ENCODE measurements at places on chromosomes 7 and 10. TPM values are rescaled to one million over a fixed set of nuclear protein-coding genes. Genes with fewer than 3 reads are reported as not detected.
A peak's percentile ranks its signal among the peaks of the same experiment; 100 is the strongest.

SPDYE5 gene
- polyA plus RNA-seq, result not detected

RAB19 gene
- polyA plus RNA-seq, result 0.75 TPM

DNA sequence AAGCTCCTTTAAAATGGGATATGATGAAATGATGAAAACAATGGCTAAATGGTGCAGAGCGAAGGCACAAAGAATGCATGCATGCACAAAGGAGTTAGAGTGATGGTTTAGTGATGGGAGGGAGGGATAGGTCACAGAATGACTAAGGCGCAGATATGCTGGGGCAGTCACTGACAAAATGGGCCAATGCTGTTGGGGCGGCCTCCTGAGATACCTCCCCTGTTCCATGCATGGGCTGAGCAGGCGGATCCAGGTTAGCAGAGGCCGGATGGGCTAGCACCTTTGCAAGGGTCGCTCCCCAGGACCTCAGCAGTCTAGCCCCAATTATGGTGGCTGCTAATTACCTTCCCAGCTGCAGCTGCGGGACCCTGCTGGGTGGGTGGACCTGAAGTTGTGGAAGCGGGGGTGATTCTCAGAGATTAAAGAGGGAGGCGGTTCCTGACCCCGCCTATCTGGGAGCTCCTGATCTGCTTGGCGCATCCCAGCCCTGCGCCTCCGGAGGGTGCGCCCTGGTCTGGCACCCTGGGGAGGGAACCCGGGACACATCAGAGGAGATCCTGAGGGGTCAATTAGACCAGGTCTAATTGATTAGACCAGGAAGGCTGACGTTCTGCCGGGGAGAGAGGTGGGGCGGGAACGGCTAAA is 175.0 kb downstream of the CYP26A1 start:
- no peak for DNase-seq

- no peak for DNase-seq
Observed at GRCh38 chr10:133071733-133072132, 16.0 kb upstream of the ADGRA1 start.

HOXA4 gene
- polyA plus RNA-seq, result 1.1 TPM

DNA sequence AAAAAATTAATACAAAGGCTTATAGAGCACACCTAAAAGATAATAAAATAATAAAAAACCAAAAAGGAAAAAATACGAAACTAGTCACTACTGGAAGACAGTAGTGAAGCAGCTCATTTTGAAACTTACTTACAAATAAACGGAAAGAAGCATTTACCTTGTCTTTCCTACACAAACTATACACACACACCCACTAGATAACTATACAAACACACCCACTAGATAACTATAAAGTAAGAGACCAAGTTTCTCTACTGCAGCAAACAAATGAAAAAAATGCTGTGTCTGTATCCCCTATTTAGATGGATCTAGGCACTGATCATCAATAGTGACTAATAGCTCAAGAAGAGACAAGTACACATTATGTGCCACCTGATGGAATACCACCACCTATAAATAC is 49.2 kb downstream of the KIF5B start:
- no peak for DNase-seq

ZCWPW1 gene
- 6.4 TPM for polyA plus RNA-seq

CPN1 gene
- polyA plus RNA-seq, result not detected

- DNase-seq, result no peak
Observed at GRCh38 chr10:71209352-71209715, 3.0 kb upstream of the UNC5B start.

DNA sequence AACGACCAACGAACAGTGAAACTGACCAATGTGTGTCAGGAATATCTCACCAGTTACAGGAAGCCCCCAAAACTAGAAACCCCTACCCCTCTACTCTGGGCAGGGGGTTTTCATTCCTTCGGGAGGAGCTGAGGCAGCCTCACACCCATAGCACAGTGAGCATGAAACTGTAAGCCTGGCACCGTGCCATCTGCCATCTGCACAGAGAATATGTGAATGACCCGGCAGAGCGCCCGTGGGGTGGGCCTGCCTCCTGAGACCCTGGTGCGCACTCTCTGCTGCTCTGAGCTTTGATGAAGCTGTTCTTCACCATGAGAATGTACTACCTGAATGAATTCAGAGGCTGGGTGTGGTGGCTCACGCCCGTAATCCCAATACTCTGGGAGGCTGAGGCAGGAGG is 27.1 kb downstream of the DAGLB start:
- DNase-seq, result no peak

- peak; percentile 55 for DNase-seq
Observed at GRCh38 chr7:105621617-105622016, 40.3 kb upstream of the EFCAB10 start.

- DNase-seq, result no peak
Observed at GRCh38 chr10:50740293-50740648, 535 bp downstream of the ASAH2B start.

IGF2BP3 gene
- polyA plus RNA-seq, result not detected

GRCh38 chr7:143417734-143418383 is 9.2 kb upstream of the EPHA1 start:
- DNase-seq, result no peak

AFAP1L2 gene
- polyA plus RNA-seq, result 7.5 TPM

GNGT1 gene
- not detected for polyA plus RNA-seq

DNA sequence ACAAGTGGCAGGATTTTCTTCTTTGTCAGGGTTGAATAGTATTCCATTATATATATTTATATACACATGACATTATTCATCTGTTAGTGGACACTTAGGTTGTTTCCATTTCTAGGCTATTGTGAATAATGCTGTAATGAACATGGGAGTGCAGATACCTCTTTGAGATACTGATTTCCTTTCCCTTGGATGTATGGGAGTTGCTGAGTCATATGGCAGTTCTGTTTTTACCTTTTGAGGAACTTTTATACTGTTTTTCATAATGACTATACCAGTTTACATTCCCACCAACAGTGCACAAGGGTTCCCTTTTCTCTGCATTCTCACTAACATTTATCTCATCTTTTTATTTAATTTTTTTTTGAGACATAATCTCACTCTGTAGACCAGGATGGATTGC is 1.8 kb upstream of the CLCN1 start:
- no peak for DNase-seq

DNA sequence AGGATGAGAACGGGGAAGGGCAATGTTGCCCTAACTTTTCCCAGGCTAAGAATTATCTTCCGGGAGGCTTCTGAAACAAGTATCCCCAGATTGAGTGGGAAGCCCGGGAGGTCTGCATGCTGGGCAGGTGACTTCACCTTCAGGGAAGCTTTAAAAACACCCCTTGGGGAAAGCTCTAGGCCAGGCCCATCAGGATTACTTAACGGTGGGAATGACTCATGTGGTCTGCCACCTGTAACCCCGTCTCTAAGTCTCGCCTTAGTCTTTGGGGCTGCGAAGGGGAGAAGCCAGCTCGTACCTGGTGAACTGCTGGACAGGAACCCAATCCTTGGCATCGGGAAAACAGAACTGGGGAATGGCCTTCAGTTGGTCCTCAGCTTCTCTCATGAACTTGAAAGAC is 80.1 kb upstream of the MKRN1 start:
- no peak for DNase-seq

DNA sequence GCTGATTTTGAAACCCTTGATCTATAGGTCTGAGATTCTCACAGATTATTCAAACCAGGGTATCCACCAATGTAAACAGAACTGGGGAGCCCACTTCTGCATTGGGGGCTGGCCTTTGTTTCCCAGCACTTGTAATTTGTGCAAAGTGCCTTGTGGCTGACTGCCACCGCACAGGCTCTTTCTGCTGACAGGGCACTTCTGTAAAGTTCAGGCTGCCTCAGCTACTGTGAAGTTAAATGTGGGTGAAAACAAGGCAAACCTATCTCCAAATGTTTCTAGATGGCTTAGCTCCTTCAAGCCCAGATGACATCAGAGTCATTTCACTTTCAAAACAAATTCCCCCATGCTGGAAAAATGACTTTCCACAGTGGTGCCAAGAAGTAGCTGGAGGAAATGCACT is 54.7 kb downstream of the GRID1 start:
- peak; percentile 14 for DNase-seq

GRCh38 chr7:115116773-115117715 is 195.2 kb downstream of the MDFIC start:
- no peak for DNase-seq

DNA sequence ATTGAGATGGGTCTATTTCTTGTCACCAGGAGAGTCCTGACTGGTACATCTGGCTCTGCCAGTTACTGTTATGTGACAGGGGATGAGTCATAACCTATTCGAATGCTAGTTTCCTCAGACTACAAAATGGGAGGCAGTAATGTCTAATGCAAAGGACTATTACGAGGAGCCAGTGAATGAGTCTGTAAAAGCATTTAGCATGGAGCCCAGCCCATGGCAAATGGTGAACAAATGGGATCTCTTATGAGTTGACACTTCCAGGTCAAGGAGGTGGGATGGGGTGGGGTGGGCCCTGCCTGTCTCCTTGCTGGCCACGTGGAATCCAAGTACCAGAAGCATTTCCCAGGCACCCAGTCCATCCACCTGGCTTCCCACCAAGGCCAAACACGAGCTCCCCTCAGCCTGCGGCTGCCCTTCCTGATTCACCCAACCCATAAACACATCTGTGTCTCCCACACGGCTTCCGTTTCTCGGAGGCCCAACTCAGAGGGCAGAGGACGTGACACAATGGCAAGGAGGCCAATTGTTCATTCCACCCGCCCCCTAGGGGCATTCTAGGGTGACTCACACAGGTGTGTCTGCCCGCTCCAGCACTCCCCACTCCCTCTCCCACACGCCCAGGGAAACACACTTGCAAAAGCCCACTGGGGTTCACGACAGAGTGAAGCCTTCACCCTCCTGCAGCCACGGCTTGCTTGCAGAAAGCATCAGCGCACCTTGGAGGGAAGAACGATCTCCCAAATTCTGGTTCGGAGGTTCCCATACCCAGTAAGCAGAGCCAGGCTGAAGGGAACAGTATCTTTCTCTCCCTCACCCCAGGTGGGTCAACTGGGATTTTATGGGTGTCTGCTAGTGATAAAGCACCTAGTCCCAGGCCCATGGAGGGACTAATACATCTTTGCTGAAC is 109.8 kb downstream of the SH3PXD2A start:
- DNase-seq, result no peak

NPC1L1 gene
- polyA plus RNA-seq, result not detected

- no peak for DNase-seq
Observed at GRCh38 chr7:33044986-33045385, 17.6 kb downstream of the NT5C3A start.

- peak; percentile 80 for DNase-seq
Observed at GRCh38 chr10:132036153-132036886, 29.4 kb upstream of the JAKMIP3 start.

H2BK1 gene
- polyA plus RNA-seq, result not detected

DNA sequence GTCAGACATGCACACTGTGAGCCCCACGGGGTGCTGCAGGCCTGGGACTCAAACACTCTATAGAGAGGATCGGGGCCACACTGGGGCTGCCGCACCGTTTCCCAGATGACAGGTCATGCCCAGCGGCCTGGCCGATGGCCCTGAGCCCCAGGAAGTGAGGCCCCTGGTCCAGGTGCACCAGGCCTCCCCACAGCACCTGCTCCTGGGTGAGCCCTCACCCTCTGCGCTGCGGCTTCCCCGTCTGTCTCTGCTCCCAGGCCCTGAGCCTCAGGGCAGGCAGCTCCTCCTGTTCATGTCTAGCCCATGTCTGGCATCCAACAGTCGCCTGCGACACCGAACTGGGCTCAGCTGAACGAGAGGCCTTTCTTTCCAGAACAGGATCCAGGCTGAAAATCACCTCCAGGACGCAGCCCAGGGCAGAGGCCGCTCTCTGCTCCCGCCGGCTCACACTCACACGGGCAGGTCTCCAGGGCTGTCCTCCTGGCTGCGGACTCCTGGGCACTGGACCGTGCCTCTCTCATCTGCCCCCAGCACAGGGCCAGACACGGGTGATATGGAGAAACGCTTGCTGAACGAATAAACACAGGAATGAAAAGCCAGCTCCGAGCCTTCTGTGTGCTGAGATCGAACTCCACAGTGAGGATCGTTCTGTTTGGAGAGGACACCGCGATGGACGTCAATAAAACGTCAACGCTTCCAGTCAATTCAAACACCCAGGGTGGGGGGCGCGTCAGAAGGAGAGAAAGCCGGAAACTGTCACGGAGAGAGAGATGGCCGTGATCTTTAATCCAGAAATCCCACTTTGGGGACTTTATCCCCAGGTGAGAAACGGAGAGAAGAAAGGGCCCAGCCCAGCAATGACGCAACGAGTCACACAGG is 202.4 kb downstream of the ELFN1 start:
- no peak for DNase-seq

DNA sequence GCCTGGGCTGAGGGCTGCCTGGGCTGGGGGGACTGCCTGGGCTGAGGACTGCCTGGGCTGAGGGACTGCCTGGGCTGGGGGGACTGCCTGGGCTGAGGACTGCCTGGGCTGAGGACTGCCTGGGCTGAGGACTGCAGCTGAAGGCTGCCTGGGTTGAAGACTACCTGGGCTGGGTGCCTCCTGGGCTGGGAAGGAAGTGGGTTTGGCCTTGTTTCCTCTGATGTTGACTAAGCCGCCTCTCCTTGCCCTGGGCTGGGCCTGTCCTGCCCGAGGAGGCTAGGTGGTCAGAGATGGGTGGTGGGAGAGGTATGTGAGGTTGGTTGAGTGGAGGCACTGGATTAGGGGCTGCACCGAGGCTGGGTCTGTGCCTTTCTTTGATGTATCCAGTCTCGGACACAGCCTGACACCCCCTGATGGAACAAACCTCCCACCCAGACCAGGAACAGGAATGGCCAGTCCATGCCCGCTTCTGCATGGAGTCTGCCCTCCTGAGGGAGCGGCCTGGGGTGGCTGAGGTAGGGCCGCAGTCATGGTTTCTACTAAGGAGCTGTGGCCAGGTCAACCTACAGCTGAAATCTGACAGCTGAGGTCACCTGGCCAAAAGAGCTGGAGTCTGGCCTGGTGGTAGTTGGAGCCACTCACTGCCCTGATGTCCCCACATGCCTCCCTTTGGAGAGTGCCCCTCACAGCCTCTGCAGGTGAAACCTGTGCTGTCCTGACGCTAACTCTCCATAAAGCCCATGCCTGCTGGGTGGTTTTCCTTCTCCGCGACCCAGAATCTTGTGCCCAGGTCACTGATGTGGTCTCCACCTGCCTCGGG is 22.3 kb downstream of the SCART1 start:
- no peak for DNase-seq

GRCh38 chr10:27529010-27529783 is 25.1 kb downstream of the RAB18 start:
- no peak for DNase-seq

DNA sequence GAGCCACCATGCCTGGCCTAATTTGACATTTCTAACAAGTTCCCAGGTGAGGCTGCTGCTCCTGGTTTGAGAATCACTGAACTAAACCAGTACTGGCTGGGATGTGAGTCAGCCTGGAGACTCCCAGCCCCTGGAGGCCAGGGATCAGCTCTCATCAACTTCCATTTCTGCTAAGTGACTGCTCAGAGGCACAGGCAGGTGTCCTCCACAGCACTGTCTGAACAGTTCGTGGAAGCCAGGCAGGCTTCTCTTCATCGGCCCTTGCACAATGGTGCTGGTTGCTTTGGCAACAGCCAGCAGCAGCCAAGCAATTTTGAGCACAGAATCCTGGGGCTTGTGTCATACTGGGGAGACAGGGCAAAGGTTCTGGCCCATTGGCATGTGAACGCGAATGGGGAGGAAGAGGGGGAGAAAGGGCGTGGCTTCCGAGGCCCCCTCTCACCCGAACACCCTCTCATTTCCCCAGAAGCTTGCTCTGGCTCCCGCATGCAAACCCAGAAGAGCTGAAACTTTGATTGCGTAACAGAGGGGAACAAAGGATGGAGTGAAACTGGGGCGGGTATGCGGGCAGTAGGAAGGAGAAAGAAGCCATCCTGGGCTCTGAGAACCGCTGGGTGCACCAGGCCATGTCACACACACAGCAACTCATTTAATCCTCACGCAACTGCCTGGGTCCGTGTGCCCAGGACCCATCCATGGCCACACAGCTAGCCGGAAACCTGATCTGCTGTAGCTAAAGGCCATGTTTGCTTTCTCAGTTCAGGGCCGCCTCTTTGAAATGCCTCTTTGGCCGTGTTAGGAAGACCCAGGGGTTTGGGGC is 9.0 kb upstream of the POR start:
- DNase-seq, result peak; percentile 89

Data from brain (organoid and tissue), 16 donors.